ENCODE measurements at places on chromosomes 13 and 19.

- DNase-seq: no peak
These were observed 27.1 kb downstream of the TSSK6 start for GRCh38 chr19:19487950-19488874.

DNA sequence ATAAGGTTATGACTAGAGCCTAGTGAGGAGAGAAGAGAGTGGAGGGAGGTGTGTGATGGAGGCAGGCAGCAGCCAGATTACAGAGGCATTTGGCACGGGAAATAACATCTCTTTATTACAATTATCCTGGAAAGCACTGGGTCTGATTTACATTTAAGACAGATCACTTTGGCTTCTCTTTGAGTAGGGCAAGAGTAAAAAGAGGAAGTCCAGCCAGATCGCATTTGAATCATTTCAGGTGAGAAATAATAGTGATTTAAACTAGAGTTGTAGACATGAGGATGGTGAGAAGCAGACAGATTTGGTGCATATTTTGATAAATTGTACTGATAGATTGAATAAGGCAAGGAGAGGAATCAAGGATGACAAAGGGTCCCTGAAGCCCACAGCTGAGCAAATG lies 9.6 kb upstream of the SACS start:
- no peak for DNase-seq

DNA sequence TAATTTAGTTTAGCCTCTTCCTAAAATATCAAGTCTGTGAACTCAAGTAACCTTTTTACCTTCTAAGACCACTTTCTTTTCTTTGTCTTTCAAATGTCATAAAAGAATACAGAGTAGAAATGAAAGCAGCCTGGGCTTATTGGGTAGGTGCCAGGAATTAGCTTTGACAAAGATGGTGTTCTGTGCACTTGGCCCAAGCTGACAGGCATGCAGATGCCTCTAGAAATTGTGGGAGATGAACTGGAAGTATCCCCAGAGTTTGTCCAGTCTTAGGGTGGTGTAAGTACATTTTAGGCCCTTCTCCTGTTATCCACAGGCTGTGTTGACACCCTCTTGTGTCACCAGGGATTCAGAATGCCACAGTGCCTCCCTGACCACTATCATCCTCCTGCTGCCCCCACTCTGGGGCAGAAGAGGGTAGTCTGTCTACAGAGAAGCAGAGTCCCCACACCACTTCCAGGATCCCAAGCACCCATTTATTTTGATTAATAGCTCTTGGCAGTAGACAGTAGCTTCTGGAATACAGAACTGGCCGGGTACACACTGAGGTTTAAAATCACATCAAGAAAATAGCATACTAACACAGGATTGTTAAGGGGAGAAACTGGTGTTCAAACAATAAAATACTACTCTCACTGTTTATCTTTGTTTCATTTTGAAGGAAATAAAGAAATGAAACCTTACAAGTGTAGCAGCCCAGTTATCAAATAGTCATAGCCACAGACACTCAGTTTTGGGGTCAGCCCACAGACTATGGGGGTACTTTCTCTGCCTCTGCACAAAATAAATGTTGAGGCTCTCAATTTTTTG lies 343.2 kb downstream of the KCNRG start:
- no peak for DNase-seq

DNA sequence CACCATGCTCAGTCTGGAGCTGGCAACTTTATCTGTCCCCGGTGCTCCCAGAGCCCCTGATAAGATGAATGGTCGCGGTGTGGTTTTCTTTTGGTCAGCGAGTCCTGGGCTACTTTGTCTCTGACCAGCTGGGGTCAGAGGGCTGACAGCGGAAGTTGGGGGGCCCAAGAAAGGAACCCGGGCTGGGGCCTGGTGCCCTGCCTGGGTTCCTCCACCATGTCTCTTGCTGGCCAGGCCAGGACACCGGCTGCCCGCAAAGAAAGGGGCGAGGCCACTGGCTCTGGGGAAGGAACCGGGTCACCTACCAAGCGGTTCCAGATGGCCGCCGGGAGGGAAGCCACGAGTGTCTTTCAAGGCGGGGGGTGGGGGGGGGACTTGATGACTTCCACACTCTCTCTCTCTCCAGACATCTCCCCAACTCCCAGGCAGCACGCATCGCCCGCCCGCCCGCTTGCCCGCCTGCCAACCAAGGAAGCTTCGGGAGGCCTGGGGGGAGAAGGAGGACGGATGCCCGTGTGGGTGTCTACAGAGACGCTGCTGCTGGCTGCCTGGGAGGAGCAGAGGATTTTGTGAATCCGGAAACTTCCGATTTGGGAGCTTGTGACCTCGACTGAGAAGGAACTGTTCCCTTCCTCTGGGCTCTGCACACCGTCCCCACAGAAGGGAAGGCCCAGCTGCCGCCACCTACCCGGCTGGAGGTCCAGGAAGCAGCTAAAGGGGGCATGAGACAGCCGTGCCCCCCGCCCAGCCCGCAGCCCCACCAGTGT lies 1.1 kb downstream of the PIP5K1C start:
- DNase-seq: peak; percentile 38

DNA sequence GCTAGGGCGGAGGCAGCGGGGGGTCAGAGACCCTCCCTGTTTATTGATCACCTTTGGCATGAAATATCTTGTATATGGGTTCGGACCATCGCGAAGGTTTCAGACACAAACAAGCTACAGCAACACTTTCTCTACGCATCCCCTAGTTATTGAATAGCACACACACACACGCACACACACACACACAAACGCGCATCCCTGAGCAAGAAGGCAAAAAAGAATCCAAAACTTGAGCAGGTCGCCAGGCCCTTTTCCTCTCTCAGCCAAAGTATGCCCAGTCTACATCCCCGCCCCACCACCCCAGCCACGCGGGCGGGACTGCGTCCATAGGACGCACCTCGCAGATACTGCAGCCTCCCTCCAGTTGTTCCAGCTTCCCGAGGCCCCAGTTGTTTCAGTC lies 16.0 kb downstream of the POU4F1 start:
- no peak for DNase-seq

DNA sequence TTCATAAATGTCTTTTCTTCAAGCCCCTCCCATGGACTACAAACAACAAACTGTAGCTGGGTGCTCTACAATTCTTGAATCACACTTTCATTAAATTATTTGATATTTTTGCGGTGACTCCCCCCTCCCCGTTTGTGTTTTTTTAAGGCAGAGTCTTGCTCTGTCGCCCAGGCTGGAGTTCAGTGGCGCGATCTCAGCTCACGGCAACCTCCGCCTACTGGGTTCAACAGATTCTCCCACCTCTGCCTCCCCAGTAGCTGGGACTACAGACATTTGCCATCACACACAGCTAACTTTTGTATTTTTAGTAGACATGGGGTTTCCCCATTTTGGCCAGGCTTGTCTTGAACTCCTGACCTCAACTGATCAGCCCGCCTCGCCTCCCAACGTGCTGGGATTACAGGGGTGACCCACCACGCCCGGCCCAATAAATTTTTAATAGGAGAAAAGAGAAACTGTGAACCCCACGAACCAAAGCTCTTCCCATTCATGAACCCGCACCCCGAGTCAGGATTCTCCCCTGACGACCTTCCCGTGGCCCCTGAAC lies 703 bp downstream of the ZNF506 start:
- no peak for DNase-seq

DNA sequence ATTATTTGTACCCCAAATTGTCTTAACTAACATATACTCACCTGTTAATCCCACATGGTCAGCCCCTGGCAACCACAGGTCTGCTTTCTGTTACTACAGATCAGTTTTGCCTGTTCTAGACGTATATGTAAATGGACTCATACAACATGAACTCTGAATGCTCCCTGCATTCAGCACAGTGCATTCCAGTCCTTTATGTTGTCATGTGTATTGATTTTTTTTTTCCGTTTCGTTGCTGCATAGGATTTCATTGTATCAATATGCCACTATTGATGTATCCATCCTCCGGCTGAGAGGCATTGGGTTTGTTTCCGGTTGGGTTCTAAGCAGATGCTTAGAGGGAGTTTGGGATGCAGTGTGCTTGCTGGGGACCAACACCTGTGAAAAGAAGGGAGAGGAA lies 36.1 kb upstream of the TNFRSF19 start:
- DNase-seq: no peak

GRCh38 chr13:60019119-60019993 lies 144.4 kb downstream of the DIAPH3 start:
- DNase-seq: no peak

DNA sequence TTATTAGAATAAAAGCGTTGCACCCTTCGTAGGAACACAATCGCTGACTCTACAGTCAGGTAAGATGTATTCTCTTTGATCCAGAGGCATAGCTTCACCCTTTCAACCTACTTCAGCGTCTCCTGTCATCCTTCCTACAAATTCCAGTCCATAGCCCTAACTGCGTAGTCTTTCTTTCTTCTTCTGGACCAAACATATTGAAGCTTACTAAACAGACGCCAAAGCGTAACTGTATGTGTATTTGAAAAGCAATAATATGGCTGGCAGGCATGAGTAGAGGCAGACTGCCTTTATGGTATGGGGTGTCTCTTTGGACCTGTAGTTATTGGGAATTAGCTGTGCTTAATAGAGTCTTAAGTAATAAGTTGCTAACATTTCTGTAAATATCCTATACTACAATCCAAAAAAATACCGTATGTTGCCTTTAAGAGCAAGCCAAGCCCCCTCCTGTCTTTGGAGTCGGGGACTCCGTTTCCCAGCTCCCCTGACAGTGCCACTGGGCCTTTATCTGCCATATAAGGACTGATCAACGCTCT lies 392 bp upstream of the ZNF548 start:
- DNase-seq: no peak

- no peak for DNase-seq
These were observed 30.1 kb downstream of the SCEL start for GRCh38 chr13:77565635-77566034.

DNA sequence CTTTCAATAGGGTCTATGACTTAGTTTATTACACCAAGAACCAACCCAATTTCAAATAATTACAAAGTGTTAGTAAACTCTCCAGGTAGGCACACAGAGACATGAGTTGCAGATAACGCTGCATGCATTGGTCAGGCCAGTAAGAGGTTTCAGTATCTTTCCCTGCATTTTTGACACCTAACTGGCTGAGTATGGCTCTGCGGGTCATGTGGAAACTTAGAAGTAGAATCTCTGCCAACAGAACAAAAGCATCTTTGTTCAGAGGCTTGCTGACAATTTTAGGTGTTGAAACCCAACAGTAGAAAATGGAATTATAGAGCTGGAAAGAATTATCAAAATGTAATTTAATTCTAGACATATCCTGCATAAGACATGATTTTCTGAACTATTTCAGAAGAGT lies 25.3 kb downstream of the HTR2A start:
- DNase-seq: no peak

- no peak for DNase-seq
These were observed 843 bp downstream of the ANO8 start for GRCh38 chr19:17333611-17334413.

GRCh38 chr13:28401303-28402056 lies 93.4 kb downstream of the FLT1 start:
- DNase-seq: no peak

DNA sequence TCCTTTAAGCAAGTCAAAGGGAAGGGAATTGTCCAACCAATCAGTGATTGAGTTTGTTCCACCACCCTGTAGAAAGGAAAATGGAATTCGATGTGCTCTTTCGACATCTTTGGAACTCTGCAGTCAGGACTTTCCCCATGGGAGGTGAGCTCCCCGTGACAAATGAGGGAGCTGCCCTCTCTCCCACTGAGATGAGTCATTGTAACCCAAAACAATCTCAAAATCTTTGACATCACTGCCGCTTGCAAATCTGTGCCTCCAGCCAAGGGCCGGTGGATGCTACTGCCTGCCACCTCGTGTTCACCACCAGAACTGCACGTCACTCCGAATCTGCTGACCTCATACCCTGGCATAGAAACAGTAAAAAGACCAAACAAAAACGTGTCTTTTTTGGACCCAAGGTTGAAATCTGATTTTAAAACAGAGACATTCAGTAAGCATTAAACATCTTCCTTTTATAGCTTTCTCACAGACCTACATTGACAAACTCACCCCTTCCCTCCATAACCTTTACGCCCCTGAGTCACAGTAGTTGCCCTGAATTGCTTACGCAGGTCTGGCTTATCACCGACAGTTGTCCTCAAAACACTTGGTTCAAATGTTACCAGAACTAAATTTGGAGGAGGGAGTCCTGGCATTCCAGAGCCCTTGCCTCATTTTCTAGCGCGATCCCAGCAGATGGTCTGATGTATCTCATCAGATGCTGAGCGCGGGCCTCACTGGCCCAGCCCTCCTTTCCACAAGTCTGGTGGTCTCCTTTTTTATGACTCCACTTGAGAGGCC lies 105.2 kb downstream of the COL4A2 start:
- DNase-seq: peak; percentile 77

DNA sequence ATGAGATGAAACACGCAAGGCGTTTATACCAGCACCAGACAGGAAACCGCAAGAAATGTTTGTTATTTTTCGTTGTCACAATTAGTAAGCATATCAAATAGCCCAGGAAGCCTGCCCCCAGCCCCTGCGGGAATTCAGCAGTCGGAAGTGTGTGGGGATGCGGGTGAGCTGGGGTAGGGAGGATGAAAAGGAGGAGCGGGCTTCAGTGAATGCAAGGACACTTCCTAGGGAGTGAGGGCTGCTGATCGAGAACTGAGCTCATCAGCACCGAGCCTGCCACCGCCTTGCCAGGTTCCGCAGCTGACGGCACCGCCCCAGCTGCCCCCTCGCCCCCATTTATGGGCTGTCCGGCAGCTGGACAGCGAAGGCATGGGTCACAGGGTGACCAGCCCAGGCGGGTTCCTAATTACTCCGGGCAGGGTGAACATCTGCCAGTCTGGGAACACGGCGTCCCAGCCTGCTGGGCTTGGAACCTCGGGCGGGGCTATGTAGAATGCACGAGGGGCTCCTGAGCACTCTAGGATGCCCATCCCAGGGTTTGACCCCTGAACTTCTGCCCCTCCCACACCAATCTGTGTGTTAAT lies 1.6 kb upstream of the BEST2 start:
- DNase-seq: no peak

GRCh38 chr13:35512271-35512920 lies 35.9 kb upstream of the MAB21L1 start:
- no peak for DNase-seq

DNA sequence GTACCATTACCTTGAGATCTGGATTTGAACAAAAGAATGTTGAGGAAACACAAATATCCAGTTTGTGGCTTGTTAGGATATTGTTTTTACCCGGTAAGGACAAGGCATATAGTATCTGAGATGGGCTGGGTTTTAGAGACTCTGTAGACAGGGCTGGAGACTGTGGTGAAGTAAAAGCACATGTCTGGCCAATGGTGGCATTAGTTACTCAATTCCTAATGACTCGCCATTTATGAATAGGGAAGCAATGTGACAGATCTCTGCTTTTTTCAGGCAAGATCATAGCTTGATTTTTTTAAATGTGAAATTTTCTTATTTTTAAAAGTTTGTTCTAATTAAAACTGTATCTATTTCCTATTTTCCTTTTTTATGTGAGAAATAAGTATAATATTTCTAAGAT lies 371.1 kb upstream of the SPRY2 start:
- no peak for DNase-seq

- no peak for DNase-seq
These were observed 51.3 kb downstream of the CDADC1 start for GRCh38 chr13:49298903-49299605.

- no peak for DNase-seq
These were observed 94.7 kb upstream of the PRR20A start for GRCh38 chr13:57045826-57046546.

GRCh38 chr19:16160943-16161560 lies 12.3 kb downstream of the CIB3 start:
- no peak for DNase-seq
